Activated CD4-positive, alpha-beta T cell treated with anti-CD3 and anti-CD28 coated beads, Interleukin-2, Interleukin-6, amounts not matched to agents 100 ng/mL and 50 ng/mL, durations not matched to agents 16 hours and 8 hours (primary cell): ENCODE measurements at places on chromosomes 11 and 22.
A peak's percentile ranks its signal among the peaks of the same experiment; 100 is the strongest.

DNA sequence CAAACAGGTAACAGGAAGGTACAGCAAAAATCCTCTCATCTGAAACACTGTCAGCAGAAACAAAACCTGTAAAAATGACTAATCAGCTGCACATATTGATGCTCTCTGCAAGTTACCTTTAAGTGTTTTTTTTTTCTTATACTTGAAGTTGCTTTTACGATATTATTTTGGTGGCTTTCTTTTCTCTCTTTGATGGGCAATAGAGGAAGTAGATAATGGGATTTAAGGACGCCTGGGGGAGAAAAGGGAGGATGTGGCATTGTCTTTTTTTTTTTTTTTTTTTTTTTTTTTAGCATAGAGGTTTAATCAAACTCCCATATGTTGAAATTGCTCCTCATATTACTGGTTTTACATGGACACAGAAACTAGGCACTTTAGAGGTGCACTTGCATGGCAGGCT lies 11.4 kb upstream of the ADSL start:
- peak; percentile 39 for DNase-seq

- no peak for DNase-seq
These were observed 94.5 kb upstream of the HSD17B12 start for GRCh38 chr11:43585877-43586608.

- DNase-seq: no peak
These were observed 520.7 kb upstream of the B3GAT1 start for GRCh38 chr11:134932761-134933160.

DNA sequence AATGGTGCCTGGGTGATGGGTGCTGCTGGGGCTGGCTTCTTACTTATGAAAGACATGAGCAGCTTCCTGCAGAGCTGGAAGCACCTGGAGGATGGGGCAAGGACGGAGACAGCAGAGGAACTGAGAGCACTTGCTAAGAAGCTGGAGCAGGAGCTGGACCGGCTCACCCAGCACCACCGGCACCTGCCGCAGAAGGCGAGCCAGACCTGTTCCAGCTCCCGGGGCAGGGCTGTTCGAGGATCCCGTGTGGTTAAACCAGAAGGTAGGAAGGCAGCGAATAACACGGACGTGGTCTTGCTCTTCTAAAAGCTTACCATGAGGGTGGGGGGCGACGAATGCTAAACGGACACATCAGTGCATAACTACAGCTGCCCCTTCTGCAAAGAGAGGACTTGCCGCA lies 9.3 kb downstream of the APOL5 start:
- no peak for DNase-seq

DNA sequence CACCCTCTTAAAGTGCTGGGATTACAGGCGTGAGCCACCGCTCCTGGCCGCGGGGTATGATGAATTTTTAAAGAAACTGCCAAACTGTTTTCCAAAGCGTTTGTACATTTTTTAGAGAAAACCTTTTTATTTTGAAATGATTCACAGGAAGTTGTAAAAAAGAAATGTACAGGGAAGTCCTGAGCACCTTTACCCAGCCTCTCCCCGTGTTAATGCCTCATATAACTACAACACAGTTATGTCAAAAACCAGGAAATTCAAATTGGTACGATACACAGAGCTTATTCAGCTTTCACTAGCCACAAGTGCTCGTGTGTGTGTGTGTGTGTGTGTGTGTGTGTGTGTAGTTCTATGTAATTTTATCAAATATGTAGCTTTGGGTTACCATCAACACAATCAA lies 7.0 kb upstream of the FAM118A start:
- no peak for DNase-seq

GRCh38 chr11:5239046-5239445 lies 4.8 kb upstream of the HBD start:
- no peak for DNase-seq

DNA sequence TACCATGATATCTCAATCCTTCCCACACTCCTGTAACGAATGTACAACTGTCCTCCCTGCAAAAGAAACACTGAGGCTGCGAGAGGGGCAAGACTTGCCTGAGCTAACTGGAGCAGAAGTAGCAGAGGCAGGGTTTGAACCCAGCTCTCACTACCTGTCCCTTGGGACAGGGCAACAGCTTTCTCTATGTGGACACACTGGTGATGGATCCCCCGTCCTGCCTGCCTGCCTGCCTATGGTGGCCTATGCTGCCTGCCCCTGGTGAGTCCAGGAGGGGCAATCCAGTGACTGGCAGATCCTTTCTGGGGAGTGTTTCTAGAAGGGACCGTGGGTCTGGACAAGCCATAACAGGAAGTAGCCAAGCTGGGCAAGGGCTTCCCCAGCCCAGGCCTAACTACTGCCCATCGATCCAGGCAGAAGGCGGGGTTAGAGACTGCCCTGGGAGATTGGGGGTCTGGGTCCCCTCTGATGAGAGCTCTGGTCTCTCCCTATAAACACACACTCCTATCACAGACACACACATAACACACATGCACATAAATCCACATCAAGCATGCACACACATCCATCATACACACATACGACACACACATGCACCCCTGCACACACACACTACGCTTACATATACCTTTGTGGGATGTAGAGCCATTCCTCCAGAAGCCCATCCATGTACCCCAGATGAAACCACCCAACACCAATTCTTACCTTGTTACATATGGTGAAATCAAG lies 1.1 kb upstream of the EMID1 start:
- DNase-seq: no peak

DNA sequence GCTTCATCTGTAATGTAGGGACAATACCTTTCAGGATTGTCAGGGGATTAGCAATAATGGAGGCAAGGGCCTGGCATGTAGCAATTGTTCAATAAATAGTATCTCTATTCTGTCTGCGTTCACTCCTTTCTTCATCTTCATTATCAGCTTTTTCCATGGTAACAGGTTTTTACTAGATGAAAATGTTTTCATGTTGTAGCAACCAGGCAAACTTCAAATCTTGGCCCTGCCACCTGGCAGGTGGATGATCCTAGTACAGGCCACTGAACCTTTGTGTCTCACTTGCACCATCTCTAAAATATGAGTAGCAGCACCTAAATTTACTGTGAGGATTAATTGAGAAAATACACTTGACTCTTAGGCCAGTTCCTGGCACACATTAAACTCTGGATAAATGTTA lies 83.4 kb downstream of the SWAP70 start:
- DNase-seq: no peak

DNA sequence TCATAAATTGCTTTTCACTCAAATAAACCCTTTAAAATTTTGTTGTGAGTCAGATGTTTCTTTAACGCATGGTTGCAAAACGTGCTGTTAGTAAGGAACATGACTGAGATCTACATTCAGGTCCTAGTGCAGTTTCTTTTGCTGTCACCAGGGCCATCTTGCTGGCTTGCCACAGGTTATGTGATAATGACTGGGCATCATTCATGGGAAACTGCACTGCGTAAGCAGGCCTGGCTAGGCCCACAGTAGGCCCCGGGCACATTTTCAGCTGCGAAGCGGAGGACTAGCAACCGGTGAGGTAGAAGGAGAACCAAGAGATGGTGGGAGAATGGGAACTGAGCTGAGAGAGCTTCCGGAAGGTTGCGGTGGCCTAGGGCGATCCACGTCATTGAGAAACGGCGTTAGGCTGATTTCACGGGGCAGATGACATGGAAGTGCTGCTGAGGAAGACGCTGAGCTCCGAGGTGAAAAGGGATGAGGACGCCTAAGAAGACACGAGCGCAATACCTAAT lies 3.2 kb upstream of the KLHDC7B start:
- DNase-seq: peak; percentile 85

DNA sequence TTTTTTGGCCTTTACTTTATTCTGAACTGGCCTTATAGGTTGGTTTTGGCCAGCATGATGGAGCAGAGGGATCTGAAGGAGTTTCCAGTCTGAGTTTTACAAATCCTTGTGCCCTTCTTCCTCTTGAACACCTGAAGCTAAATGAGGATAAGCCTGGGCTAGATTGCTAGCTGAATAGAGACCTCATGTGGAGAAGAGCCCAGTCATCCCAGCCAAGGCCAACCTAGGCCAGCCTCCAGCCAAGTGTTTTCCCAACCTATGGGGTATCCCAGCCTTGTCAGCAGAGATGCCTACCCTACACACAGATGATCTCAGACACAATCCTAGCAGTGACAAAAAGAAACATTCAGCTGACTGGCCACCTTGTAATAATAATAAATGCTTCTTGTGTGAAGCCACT lies 966 bp upstream of the CASP12 start:
- DNase-seq: no peak

GRCh38 chr22:38613588-38613987 lies 42.6 kb downstream of the FAM227A start:
- DNase-seq: peak; percentile 17

DNA sequence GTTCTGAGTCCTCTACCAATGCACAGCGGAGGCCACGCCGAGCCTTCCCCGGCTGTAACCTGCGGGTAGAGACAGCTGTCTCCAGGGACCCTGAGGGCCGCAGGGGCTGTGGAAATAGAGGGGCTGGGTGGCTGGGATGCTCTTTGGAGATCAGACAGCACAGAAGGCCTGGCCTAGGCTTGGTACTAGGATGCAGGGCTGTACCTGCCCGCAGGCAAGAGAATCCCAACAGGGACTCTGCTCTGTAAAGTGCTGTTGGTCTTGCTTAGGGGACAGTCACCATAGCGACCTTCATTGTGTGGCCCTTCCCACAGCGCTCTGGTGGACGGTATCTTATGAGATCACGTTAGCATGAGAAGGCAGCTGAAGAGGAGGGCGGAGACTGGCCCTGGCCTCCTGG lies 11.3 kb upstream of the KCNJ5 start:
- DNase-seq: no peak

DNA sequence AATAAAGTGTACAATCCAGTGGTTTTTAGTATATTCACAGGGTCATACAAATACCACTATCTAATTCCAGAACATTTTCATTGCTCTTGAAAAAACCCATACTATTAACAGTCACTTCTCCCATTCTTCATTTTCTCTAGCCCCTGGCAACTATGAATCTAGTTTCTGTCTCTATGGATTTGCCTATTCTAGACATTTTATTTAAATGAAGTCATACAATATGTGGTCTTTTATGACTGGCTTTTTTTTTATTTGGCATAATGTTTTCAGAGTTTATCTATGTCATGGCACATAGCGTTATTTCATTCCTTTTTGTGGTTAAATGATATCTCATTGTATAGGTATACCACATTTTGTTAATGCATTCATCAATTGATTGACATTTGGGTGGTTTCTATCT lies 59.4 kb downstream of the KDM2A start:
- no peak for DNase-seq

GRCh38 chr11:100706179-100706578 lies 19.1 kb downstream of the ARHGAP42 start:
- DNase-seq: no peak

GRCh38 chr11:100512475-100512874 lies 174.6 kb upstream of the ARHGAP42 start:
- no peak for DNase-seq

GRCh38 chr22:49203859-49204598 lies 623.6 kb downstream of the BRD1 start:
- no peak for DNase-seq

DNA sequence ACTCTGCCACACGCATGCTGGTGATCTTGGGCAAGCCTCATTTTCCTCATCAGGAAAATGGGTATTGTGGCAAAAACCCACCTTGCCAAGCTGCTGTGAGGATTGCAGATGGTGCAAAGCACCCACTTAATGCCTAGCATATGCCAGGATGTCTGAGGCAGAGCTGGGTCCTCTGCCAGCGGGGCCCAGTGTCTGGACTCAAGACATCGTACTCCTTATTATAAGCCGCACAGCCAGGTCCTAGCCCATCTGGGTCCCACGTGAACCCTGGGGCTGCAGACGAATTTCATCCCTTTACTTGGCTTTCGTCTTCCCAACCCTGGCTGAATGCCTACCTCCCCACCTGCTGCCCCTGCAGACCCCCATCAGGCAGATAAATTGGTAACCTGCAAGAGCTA lies 34.5 kb upstream of the ALX4 start:
- no peak for DNase-seq
